ENCODE measurements at places on chromosomes 6 and 20.
A peak's percentile ranks its signal among the peaks of the same experiment; 100 is the strongest.

GRCh38 chr6:139655783-139656705, 281.6 kb upstream of the CITED2 start:
- no peak for DNase-seq

GRCh38 chr6:134995536-134995935, 45.6 kb upstream of the ALDH8A1 start:
- no peak for DNase-seq

DNA sequence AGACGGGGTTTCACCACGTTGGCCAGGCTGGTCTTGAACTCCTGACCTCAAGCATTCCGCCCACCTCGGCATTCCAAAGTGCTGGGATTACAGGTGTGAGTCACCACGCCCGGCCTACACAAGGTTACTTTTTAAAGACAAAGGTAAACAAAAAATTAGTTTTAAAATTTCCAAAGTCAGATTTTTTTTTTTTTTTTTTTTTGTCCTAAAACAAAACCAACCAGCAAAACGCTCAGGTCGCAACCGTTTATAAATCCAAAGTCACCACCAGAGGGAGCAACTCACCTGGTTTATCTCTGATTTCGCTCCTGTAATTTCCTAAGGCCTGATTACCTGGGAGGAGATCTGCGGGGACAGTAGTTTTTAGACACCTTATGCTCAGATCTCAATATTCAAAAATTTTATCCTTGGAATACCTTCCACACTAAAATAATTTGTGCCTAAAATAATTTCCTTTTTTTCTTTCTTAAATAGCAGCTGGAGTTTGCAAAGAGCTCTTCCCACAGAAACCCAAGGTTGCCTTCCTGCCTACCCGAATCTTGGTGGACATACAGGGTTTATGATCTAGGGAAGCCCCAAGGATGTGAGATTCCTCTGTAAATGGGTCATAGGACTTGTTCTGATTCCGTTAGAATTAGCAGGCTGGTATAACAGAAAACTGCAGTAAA, 19.8 kb upstream of the TREM1 start:
- DNase-seq: no peak

- DNase-seq: no peak
Observed at GRCh38 chr20:46190478-46191167, 72.5 kb downstream of the CD40 start.

GRCh38 chr20:63452821-63453523, 19.5 kb downstream of the KCNQ2 start:
- DNase-seq: no peak

GRCh38 chr6:161694995-161695394, 421.1 kb upstream of the AGPAT4 start:
- no peak for DNase-seq

DNA sequence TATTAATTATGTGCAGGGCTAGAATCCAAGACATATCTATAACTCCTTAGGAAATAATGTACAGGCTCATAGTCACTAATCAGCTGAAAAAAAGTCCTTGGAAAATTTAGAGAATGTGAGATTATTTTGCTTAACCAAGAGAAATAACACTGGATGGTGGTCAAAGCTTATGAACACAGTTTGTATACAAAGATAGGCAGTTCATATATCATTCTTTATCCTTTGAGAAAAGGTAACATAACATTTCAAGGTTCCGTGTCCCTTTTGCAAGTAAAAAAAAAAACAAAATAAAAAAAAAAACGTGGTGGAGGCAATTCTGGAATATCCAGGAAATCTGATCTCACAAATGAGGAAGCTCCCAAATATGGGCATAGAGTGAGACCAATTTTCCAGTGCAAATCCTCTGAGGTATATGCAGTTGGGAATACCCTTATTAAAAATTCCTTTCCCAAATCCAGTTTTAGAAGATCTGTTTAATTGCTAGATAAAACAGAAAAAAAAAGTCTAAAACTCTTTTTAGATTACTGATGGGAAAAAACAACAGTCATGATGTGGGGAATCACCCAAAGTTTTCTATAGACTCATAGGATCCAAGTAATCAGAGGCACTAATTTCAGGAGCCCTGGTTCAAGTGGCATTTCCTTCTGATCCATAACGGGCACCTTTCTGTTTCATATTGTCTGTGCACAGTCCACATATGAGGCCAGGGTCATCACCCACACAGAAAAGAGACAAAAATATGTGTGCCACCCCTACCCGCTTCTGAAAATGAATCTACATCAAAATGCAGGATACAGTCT, 17.7 kb upstream of the TNFAIP3 start:
- no peak for DNase-seq

- DNase-seq: no peak
Observed at GRCh38 chr20:51760905-51761546, 7.2 kb downstream of the ATP9A start.

DNA sequence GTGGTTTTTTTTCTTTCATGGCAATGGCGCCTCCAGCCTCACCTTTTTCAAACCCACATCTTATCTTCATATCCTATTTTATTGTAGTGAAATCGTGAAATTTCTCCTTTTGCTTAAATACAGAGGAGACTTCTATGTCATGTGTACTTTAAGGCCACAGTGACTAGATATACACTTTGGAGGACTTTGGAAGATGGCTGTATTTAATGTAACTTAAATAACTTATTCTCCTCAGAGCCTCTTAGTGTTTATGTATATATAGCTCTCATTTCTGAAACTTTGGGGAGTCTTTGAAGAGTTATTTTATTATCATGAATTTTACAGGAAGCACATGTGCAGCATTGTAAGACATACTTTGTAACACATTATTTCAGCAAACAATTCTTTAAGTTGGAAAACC, 968 bp downstream of the LAMA2 start:
- DNase-seq: no peak

- no peak for DNase-seq
Observed at GRCh38 chr6:12369781-12370262, 79.7 kb downstream of the EDN1 start.

DNA sequence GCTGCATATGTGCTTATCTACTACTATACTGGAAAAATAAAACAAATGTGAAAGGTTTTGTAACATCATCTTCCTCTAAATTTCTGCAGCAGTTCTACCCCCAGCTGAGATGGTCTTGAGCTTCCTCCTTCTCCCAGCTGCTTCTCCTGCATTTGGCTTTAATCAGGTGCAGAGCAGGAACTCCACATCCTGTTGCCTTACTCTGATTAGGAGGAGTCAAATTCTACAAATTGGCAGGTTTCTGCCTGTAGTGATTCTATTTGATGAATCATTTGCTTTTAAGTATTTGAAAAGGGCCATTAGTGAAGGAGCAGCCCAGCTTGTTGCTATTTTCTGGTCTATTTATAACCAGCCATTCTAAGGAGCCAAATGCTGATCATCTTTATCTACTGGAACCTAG, 224.5 kb downstream of the GMDS start:
- peak; percentile 66 for DNase-seq

GRCh38 chr6:90249034-90249433, 47.6 kb downstream of the BACH2 start:
- no peak for DNase-seq

DNA sequence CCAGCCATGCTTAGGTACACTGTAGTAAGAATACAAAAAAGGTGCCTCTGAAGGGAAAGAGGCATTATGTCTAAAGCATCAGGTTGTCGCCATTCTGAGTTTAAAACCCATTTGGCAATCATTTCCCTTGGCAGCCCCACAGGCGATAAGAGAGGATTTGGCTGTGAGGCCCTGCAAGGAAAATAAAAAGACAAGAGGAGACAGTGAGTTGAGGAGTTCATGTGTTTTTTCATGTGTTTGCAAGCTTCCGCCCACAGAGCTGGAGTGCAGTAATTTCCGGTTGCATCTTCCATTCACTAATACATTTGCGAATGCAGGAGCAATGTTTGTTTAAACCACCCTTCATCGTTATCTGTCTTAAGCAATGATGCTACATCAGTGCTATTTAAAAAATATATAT, 138.5 kb upstream of the SOX4 start:
- no peak for DNase-seq

- no peak for DNase-seq
Observed at GRCh38 chr6:44024574-44025219, 102.6 kb downstream of the MRPL14 start.

- no peak for DNase-seq
Observed at GRCh38 chr20:6231556-6231955, 108.7 kb upstream of the FERMT1 start.

- DNase-seq: no peak
Observed at GRCh38 chr20:51163996-51164600, 141.2 kb upstream of the KCNG1 start.

- DNase-seq: no peak
Observed at GRCh38 chr20:49750611-49751396, 37.1 kb upstream of the B4GALT5 start.

- no peak for DNase-seq
Observed at GRCh38 chr6:88566746-88567534, 396.5 kb downstream of the RNGTT start.

DNA sequence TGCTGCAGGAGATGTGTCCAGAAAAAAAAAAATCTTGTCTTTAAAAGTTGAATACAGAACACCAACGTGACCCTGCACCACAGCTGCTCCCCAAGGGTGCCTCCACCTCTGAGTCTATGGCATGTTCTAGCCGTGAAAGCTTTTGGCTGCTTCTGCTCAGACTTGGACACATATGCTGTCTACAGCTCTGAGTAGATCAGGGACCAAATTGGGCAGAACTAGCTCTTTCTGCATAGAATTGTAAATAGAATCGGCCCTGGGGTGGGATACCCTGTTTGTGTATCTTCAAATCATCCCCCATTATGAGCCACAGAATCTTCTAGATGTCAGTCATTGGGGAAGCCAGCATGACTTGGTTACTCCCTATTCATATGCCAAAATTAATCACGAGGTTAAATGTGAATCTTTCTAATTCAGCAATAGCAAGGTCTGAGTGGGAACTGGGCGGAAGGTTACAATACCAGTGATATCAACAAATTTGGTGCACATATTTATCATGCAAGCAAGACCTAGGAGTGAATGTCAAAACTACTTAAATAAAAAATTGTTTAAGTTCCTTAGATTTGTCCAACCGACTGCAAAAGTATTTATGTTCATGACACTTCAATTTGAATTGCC, 302.8 kb downstream of the KIF16B start:
- DNase-seq: no peak

GRCh38 chr20:62536871-62537401, 61.1 kb upstream of the GATA5 start:
- no peak for DNase-seq

- no peak for DNase-seq
Observed at GRCh38 chr6:6651335-6651734, 62.8 kb downstream of the LY86 start.

GRCh38 chr6:56714982-56715456, 72.3 kb upstream of the DST start:
- DNase-seq: no peak

DNA sequence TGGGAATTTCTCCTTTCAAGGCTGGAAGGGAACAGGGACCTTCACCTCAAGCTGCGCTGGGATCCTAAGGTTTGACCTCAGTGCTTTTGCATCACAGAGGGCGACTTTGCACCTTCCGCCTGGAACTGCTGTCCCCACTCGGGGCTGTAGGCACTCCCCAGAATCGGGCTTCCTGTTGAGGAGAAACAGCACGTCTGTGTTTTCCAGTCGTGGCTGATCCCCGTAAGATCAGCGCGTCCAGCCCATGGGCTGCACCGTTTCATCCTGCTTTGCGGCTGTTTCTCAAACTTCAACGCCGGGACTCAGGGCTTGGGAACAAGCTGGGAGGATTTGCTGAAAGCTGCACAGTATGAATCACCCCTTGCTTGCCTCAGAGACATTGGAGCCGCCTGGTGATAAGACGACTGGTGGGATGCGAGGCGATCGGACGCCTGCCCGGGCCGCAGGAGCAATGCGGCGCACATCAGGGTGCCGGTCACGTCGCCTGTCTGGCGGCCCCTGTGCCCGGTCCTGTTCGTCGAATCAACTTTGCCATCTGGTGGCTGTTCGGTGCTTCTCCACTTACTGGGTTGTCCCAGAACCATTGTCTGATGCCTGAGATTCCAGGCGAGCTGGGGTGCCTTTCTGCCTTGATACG, 53.6 kb upstream of the FRMD1 start:
- no peak for DNase-seq

DNA sequence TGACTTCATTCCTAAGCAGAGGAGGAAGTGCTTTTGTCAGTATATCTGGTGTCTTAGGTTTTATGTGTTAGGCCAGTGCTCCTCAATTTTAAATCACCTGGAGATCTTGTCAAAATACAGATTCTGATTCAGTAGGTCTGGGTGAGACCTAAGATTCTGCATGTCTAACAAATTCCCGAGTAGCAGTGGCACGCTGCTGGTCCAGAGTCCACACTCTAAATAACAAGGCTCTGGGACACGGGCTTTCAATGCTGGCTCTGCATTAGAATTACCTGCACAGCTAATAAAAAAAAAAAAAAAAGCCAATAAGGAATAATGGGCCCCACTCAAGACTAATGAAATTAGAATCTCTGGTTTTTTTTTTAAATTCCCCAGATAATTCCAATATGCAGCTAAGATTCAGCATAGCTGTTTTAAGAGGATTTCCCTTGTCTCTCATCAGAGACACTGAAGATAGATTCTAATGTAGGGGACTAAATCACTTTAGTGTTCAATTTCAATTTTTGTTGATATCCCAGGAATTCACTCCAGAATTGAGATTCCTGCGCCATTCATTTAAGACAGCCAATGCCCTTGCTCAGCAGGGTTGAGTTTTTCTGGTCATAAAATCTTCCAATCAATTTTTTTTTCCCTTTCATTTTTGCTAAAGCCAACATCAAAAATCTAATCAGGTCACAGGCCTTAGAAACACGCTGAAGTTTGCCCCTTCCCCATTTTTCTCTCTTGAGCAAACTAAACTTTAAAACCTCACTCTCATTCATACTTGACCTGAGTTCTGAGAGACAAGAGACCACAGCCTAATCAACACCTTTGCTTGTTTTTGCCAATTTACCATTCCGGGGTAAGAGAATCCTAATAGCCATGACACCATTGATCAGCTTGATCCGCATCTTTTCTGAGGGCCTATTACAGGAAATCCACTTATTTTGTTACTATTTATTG, 2.4 kb downstream of the TDP2 start:
- no peak for DNase-seq

DNA sequence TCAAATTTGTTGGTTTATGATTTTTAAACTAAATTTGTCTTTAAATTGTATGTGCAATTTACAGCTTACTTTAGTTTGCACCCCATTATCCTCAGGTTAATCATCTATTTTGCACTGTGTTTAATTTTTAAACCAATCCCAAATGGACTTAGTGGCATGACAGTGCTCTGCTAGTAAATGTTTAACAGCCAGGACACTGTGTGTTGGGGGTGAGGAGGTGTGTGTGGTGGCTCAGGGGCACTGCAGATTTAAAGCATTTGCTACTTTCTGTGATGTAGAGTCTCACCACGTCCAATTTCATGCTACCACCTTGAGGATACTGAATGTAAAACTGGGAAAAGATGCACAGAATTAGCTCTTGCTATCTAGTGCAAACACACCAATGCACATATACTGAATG, 225.7 kb downstream of the HAO1 start:
- no peak for DNase-seq

DNA sequence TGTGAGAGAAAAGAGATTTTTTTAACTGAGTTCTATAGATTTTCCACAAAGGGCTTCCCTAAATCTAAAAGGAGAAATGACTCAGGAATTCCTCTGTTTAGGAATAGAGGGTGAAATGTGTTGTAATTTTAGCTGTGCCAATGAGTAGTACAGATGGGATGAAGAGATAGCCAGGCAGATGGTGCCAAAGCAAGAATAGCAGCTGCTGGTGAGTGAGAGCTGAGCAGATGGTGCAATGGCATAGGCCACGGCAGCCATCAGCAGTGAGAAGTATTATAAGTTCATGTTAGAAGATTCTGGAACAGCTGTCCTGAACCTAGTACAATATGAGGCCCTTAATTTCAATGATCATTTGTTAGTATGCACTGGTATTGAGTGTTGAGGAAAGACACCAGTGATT, 40.2 kb upstream of the CRISP1 start:
- no peak for DNase-seq

Measured in NCI-H1436 treated with DMSO at 0.1 percent for 48 hours (cell line).